Psoas muscle (tissue), 8 donors: ENCODE measurements at places on chromosomes 11 and 22. TPM values are rescaled to one million over a fixed set of nuclear protein-coding genes. Genes with fewer than 3 reads are reported as not detected.

The UBQLNL gene
- total RNA-seq, result not detected

- H3K36me3 ChIP-seq, result no peaks in the 10 kb centered on the region
- H3K27ac ChIP-seq, result peak overlapping the region; percentile 85
- peak overlapping the region; percentile 81 for H3K4me3 ChIP-seq
Observed at GRCh38 chr11:77411137-77411707, 62.7 kb downstream of the PAK1 start.

DNA sequence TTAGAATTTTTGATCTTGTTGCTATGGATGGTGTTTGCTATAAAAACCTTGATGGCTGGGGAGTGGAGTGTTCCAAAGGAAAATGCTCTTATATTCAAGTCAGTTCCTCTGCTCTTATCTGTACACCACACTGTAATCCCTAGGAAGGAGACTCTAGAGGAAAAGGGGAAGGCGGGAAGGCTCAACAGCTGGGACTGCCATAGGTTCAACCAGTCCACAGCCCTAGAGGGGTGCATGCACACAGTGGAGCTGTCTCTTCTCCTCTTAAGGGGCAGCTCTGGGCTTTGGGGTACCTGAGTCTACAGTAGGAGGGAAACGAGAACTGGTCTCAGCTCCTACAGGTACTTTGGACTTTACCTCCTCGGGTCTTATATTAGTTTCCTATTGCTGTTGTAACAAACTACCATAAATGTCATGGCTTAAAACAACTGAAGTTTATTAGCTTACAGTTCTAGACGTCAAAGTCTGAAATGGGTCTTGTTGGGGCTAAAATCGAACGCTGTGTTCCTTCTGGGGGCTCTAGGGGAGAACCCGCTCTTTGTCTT lies 77.2 kb upstream of the ZBED5 start:
- H3K27me3 ChIP-seq, result no peaks in the 10 kb centered on the region
- DNase-seq, result no peak
- no peak overlapping the region for H3K4me3 ChIP-seq
- no peak overlapping the region for H3K27ac ChIP-seq

DNA sequence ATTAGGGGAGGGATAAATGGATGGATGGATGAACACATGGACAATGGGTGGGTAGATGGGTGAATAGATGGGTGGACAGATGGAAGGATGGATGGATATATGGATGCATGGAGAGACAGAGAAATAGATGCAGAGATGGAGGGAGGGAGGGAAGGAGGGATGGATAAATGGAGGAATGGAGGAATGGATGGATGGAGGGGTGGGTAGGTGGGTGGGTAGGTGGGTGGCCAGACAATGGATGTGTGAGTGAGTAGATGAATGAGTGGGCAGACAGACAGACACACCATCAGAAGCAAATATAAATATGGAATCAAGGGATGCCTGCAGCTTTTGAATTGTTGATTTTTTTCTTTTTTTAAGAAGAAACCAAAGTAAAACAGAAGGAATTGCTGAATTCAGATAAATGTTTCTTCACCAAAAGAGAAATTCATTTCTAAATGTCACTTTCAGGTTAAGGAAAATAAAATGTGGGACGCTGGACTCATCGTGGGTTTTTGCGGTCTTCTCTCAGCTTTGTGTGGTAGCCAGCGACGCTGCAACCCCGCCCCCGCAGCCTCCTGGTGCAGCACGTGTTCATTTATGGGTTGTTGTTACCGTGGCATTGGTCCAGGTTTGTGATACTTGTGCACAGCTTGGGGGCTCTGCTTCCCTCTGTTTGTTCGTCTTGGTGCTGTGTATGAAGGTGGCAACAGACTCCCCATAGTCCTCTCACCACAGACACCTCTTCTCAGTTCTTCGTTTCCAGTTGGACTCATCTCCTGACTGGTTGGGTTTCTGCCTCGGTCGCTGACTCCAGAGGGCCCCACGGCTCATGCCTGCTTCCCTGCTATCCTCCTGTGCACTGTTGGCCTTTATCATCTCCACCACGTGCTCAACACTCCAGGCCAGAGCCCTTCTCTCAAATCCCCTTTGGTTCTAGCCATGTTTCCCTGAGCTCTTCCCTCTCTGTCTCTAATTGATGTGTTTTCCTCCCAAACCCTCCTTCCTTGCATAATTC lies 76.4 kb downstream of the CDKN1C start:
- H3K36me3 ChIP-seq, result no peaks in the 10 kb centered on the region
- peaks cover 30% of the 10 kb centered on the region for H3K27me3 ChIP-seq
- H3K4me3 ChIP-seq, result no peak overlapping the region
- H3K4me1 ChIP-seq, result peaks cover 8% of the 10 kb centered on the region
- peak; percentile 10 for DNase-seq

GRCh38 chr11:76656571-76657081 lies 13.9 kb downstream of the LRRC32 start:
- DNase-seq, result no peak
- H3K4me1 ChIP-seq, result no peaks in the 10 kb centered on the region
- no peak overlapping the region for H3K4me3 ChIP-seq
- H3K27me3 ChIP-seq, result no peaks in the 10 kb centered on the region

The SLC22A6 gene
- total RNA-seq, result not detected
